ENCODE measurements at places on chromosomes 11 and 22.

DNA sequence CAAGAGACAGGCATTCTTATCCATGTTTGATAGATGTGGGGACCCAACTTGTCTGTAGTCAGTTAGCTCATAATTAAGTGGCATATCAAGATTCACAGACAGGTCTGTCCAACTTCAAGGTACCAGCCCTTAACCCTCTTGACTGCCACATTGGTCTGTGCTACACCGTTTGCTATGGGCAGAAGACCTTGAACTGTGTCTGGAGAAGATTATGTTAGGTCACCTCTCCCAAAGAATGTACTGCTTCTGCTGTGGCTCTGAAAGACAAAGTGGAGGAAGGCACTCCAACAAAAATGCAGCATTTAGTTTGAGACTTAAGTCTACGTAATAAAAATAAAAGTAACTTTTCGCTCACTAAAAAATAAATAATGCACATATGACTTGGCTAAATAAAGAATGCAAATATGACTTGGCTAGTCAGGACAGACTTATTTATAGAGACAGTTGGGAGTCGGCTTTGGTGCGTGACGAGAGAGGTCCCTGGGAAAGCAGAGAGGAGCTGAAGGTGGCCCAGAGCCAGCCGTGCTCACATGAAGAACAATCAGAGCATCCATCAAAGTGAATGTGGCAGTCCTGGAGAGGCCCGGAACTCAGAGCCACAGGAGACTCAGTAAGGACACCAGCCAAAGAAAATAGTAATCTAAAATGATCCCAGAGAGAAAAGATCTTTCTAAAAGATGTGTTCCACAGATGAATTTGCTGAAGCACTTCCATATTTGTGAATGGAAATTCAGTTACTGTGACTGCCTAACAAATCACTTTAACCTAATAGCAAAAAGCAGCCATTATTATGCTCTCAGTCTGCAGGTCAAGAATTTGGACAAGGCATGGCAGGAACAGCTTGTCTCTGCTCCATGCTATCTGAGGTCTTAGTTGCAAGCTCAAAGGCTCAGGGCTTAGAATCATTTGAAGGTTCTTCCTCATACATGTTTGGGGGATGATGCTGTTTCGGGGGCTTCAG, 35.0 kb downstream of the CWC15 start:
- no peak for DNase-seq

DNA sequence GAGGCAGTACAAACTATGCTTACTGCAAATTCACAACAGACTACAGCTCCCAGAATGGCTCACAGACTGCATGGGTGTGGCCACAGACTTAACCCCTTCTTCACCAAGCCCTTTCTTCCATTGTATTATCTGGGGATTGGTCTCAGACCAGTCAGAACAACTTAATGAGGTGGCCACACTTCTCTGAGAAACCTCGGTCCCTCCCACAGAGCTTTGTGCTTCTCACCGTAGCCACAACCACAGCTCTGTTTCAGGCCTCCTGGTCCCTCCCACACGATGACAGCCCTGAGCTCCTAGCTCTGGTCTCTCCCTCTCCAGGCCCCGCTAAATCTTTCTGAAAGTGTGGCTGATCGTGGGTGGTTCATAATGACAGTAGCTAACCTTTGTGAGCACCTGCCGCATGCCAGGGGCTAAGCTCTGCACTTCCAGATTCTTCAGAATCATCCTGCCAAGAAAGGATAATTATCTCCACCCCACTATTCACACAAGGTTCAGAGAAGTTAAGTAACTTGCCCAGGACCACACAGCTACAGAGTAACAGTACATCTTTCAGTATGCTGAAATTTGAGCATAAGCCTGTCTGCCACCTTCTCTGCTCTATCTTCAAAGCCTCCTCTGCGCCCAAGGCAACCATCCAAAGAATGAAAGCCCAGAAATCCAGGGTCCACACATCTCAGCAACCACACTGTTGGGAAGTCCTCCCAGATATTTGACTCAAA, 5.4 kb downstream of the PDE2A start:
- DNase-seq = no peak

- DNase-seq = no peak
Measured at GRCh38 chr22:29780748-29781676, 13.8 kb downstream of the UQCR10 start.

DNA sequence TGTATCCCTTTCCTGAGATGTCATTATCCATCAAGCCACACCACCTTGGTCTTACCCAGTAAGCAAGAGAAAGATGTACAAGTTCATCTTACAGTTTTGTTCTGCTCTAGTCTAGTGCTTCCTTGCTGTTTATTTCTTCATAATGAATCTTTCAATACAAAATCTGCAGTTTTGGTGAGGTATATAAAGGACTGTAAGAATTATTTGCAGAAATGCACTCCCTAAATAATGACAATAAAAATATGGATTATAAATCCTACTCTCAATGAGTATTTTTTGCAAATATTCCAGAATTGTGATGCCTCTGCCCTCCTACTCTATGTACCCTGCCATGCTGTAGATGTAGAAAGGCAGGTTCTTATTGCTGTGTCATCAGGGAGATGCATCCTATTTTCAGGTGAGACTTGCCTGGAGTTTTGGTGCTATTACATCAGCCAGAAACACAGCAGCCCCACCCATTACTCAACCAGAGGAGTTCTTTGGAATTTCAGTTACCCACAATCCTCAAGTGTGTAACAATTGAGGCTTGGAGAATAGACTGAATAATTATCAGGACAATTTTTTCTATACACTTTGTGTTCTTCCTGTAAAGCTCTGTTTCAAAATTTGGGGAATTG, at the start of gene OR10S1:
OR10S1 (minus strand) TSS at position 51 of the 617 bp plus-strand sequence. CDS start 117 bp downstream, outside the sequence.
- DNase-seq = no peak

Measured in SK-MEL-5 (cell line).